Regular cardiac myocyte (primary cell): ENCODE measurements at places on chromosomes 16 and 17. TPM values are rescaled to one million over a fixed set of nuclear protein-coding genes. Genes with fewer than 3 reads are reported as not detected.

UTP4 gene
- total RNA-seq: 15.2 and 33.4 TPM in 2 replicates

SLC5A11 gene
- total RNA-seq: not detected in 2 replicates

CTCF gene
- 16.3 and 33.7 TPM in 2 replicates for total RNA-seq

LGALS9B gene
- not detected in 2 replicates for total RNA-seq

KIF2B gene
- not detected in 2 replicates for total RNA-seq

TBC1D24 gene
- total RNA-seq: 11.3 and 16.3 TPM in 2 replicates

GNGT2 gene
- total RNA-seq: 0.38 and 0.56 TPM in 2 replicates

NACA2 gene
- total RNA-seq: not detected in 2 replicates

SEPTIN12 gene
- not detected in 2 replicates for total RNA-seq

KRT31 gene
- not detected in 2 replicates for total RNA-seq

CEP295NL gene
- 1.3 and 1.4 TPM in 2 replicates for total RNA-seq

ADAMTS18 gene
- total RNA-seq: 9.4 and 33.5 TPM in 2 replicates

KCNJ12 gene
- total RNA-seq: 0.38 and 1.7 TPM in 2 replicates

ST6GALNAC2 gene
- total RNA-seq: 0.96 and 1.1 TPM in 2 replicates

KRTAP4-9 gene
- total RNA-seq: not detected in 2 replicates

OTOP3 gene
- total RNA-seq: not detected in 2 replicates

PPP1R1B gene
- total RNA-seq: not detected in 2 replicates

CCR7 gene
- total RNA-seq: under 0.01 and 0.28 TPM in 2 replicates

CCDC200 gene
- total RNA-seq: not detected in 2 replicates

PTX4 gene
- total RNA-seq: 0.19 TPM in 1 of 2 replicates, not detected in the other

ABCC3 gene
- total RNA-seq: 1.2 and 13.0 TPM in 2 replicates

TMEM106A gene
- 2.5 and 4.6 TPM in 2 replicates for total RNA-seq

SPAG7 gene
- 35.0 and 63.8 TPM in 2 replicates for total RNA-seq

BCO1 gene
- total RNA-seq: not detected in 2 replicates

CD300E gene
- not detected in 2 replicates for total RNA-seq

KRTAP9-8 gene
- not detected in 2 replicates for total RNA-seq

PIK3R5 gene
- total RNA-seq: under 0.01 and 0.38 TPM in 2 replicates

ZFPM1 gene
- 2.0 and 3.3 TPM in 2 replicates for total RNA-seq

C16orf96 gene
- total RNA-seq: under 0.01 TPM in 2 replicates

ANTKMT gene
- total RNA-seq: 34.1 and 39.5 TPM in 2 replicates

TNRC6C gene
- total RNA-seq: 2.5 and 4.2 TPM in 2 replicates

ACACA gene
- total RNA-seq: 26.8 and 31.1 TPM in 2 replicates

KRTAP1-1 gene
- under 0.01 TPM in 1 of 2 replicates, not detected in the other for total RNA-seq

CETP gene
- 0.19 and 0.56 TPM in 2 replicates for total RNA-seq

LPO gene
- not detected in 2 replicates for total RNA-seq

CRAMP1 gene
- 3.7 and 5.2 TPM in 2 replicates for total RNA-seq

C17orf113 gene
- under 0.01 and 0.28 TPM in 2 replicates for total RNA-seq

CA7 gene
- total RNA-seq: not detected in 2 replicates

HP gene
- total RNA-seq: under 0.01 and 0.28 TPM in 2 replicates

ROGDI gene
- 16.6 and 21.1 TPM in 2 replicates for total RNA-seq

TEKT1 gene
- not detected in 2 replicates for total RNA-seq

CORO1A gene
- 0.28 and 3.3 TPM in 2 replicates for total RNA-seq

CRYBA1 gene
- 0.19 TPM in 1 of 2 replicates, not detected in the other for total RNA-seq

RBFOX1 gene
- not detected in 2 replicates for total RNA-seq

SETD1A gene
- 0.96 and 1.4 TPM in 2 replicates for total RNA-seq
